ENCODE measurements at places on chromosomes 4 and X. TPM values are rescaled to one million over a fixed set of nuclear protein-coding genes. Genes with fewer than 3 reads are reported as not detected.
A peak's percentile ranks its signal among the peaks of the same experiment; 100 is the strongest.

GABRG1 gene
- total RNA-seq, result not detected

- ATAC-seq, result peak; percentile 59
Measured at GRCh38 chrX:68511255-68511654, 12.4 kb downstream of the YIPF6 start.

DNA sequence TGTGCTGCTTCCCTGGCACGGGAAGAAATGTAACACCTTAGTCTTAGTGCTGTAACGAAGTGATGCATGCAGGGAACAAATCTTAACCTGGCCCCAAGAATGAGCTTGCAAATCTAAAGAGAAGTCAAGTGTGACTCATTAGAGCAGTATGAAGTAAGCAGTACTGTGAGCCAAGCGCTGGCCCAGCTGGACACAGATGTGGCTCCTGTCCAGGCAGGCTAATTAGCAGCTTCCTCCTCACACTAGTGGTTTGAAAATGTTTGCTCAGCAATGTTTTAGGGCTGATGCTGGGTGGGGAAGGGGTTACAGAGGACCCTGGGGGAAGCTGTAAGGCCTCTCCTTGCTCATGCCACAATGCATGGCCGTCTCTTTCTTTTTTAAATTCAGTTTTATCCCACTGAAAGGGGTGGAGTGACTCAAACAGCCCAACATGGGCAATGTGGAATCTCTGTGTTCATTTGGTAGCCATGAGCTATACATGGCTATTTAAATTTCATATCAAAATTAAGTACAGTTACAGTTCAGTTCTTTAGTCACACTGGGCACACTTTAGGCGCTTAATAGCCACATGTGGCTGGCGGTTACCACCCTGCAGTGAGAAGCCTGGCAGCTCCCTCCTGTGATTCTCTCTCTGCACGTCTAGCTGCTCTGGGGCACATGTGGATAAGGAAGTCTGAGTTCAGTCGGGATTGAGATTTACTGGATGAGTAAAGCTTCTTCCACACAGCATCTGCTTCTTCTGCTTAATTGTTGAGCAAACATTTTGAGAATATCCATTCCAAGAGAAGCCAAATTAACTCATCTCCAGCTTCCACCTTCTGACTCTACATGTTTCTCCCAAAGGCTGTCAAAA is 48.8 kb downstream of the MAP7D2 start:
- peak; percentile 96 for ATAC-seq

DNA sequence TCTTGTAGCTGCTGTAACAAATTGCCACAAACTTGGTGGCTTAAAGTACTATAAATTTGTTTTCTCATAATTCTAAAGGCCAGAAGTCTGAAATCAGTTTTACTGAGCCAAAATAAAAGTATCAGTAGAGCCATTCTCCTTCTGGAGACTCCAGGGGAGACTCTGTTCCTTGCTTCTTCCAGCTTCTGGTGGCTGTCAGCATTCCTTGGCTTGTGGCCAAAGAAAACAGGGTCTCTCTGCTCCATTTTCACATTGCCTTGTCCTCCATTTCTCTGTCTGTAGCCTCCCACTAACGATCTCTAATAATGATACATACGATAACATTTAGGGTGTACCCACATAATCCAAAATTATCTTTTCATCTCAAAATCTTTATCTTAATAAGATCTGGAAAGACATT is 200.4 kb downstream of the MAB21L2 start:
- no peak for ATAC-seq

- ATAC-seq, result peak; percentile 48
Measured at GRCh38 chrX:68018248-68019203, 414.8 kb downstream of the OPHN1 start.

Measured in esophagus mucosa (tissue), 1 donor.